ENCODE measurements at places on chromosomes 1 and 21. TPM values are rescaled to one million over a fixed set of nuclear protein-coding genes. Genes with fewer than 3 reads are reported as not detected.

Gene CFHR2
- not detected for polyA plus RNA-seq

Gene HSD11B1
- not detected for polyA plus RNA-seq

Gene C1orf94
- polyA plus RNA-seq = not detected

Gene FOXO6
- not detected for polyA plus RNA-seq

Gene POU3F1
- polyA plus RNA-seq = not detected

Gene KRTAP19-3
- polyA plus RNA-seq = not detected

Gene NEK2
- not detected for polyA plus RNA-seq

Gene CAMK1G
- polyA plus RNA-seq = not detected
